Activated CD8-positive, alpha-beta memory T cell treated with anti-CD3 and anti-CD28 coated beads for 36 hours (primary cell): ENCODE measurements at places on chromosomes 6 and 20. TPM values are rescaled to one million over a fixed set of nuclear protein-coding genes. Genes with fewer than 3 reads are reported as not detected.

The SRSF12 gene
- total RNA-seq: 0.82 TPM

The SAMD10 gene
- total RNA-seq: 20.5 TPM

The GHRH gene
- total RNA-seq: not detected

The MBOAT1 gene
- 10.8 TPM for total RNA-seq

The TFAP2B gene
- total RNA-seq: not detected

The BANF2 gene
- total RNA-seq: not detected

The TBC1D20 gene
- 25.1 TPM for total RNA-seq

The IYD gene
- total RNA-seq: not detected

The PPIL1 gene
- 62.8 TPM for total RNA-seq

The NSFL1C gene
- 89.5 TPM for total RNA-seq

The LGSN gene
- not detected for total RNA-seq

The UNC5CL gene
- 1.0 TPM for total RNA-seq

The GGTLC1 gene
- not detected for total RNA-seq

The SMLR1 gene
- not detected for total RNA-seq

The CLPSL2 gene
- not detected for total RNA-seq

The TUBB gene
- total RNA-seq: 1,571 TPM

The ADGRF4 gene
- total RNA-seq: not detected

The LST1 gene
- total RNA-seq: 19.2 TPM

The MOCS1 gene
- 1.4 TPM for total RNA-seq

The DPPA5 gene
- not detected for total RNA-seq

The TNXB gene
- 1.1 TPM for total RNA-seq

The DOK5 gene
- 5.5 TPM for total RNA-seq

The GSTA2 gene
- not detected for total RNA-seq

The LRRN4 gene
- total RNA-seq: not detected

The SIRPA gene
- not detected for total RNA-seq

The LTB gene
- total RNA-seq: 181 TPM

The ACTL10 gene
- 4.7 TPM for total RNA-seq

The CLIC5 gene
- total RNA-seq: 6.6 TPM

The SLC17A9 gene
- total RNA-seq: 47.3 TPM

The OPRM1 gene
- not detected for total RNA-seq

The MUC22 gene
- total RNA-seq: not detected

The EDN1 gene
- total RNA-seq: not detected

The DXO gene
- total RNA-seq: 13.7 TPM
